ENCODE measurements at places on chromosomes 6 and 20.
A peak's percentile ranks its signal among the peaks of the same experiment; 100 is the strongest.

DNA sequence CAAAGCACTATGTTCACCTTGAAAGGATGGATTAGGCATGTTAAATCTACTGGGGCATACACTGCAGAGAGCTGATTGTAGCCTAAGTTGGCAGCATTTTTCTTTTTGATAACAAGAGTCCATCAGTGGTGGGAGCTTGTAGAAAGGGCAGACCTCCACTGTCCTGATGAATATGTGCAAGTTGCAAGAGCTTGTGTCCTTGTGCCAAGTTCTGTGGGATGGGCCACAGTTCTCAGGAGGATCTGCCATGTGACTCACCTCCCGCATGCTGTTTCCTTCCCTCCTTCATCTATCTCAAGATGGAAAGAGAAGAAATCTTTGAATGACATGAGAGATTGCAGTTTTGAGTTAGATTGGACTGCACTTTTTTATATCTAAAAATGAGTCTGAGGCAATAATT, 58.3 kb upstream of the GGTLC1 start:
- DNase-seq = no peak

GRCh38 chr6:107275330-107275865, 160.1 kb upstream of the BEND3 start:
- no peak for DNase-seq

DNA sequence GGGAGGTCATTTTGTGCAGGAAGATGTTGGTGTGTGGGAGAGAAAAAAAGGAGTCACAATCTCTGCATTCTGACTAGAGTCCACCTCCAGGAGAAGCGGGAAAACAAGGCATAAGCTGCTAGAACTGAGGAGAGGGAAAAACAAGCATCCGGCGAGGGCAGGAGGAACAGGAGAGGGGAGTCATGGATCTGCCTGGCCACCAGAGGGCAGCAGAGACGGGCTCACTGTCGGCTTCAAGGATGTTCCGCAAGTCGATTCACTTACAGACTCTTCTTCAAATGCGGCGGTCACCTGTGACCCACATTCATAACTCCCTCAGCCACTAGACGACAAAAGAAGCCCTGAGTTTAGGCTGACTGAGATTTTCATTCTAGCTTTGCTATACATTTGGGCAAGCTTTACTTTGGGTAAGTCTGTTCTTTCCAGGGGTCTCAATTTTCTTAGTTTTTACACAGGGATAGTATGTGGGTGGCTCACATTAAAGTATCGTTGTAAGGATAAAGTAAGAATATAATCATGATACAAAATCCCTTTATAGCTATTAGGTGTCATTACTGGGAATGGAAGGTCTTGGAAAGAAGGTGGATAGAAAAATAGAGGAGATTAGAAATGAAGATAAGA, 6.6 kb upstream of the BTNL2 start:
- peak; percentile 82 for DNase-seq

DNA sequence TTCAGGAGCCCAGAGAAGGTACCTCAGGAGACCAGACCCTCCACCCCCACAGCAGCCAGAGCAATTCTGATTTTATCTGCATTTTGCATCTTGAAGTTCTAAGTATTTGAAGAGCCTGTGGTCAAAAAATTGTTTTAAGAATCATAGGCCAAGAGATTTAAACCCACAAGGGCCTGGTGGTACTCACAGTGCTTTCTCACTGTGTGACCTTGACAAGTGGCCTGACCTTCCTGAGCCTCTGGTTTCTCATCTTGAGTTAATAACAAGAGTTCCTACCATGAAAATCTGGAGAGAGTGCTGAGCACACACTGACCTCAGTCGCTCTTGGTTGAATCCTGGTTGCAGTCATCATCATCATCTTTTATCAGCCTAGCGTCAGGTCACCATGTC, 45.4 kb upstream of the ID1 start:
- no peak for DNase-seq

DNA sequence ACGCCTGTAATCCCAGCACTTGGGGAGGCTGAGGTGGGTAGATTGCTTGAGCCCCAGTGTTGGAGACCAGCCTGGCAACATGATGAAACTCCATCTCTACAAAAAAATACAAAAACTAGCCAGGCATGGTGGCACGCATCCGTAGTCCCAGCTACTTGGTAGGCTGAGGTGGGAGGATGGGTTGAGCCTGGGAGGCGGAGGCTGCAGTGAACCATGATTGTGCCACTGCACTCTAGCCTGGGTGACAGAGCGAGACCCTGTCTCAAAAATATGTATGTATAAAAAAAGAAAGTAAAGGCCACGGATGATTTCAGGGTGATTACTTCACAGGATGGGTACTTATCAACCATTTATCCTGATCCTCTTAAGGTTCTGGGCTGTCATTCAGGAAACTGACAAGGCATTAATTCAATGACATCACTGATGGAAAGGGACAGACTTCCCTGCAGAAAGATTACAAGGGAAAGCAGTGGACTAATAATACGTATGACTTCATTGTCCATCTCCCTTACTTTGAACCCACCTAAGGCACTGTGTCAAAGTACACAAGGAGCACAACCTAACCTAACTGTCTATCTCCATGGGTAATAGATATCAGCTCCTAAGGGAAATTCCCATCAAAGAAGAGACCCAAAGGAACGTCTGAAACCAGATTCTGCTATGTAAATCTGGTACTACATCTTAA, 61.2 kb downstream of the ZMYND8 start:
- DNase-seq = no peak

Data from CD4-positive, alpha-beta T cell treated with Interleukin-12 subunit alpha and Interleukin-12 subunit beta, for 1 hour (primary cell).